ENCODE measurements at places on chromosomes 6 and 20.

GRCh38 chr6:50187351-50187921, 137.7 kb upstream of the DEFB112 start:
- DNase-seq = no peak

- DNase-seq = no peak
Observed at GRCh38 chr6:98877250-98877649, 42.9 kb downstream of the POU3F2 start.

GRCh38 chr6:22284666-22285065, 12.2 kb downstream of the PRL start:
- no peak for DNase-seq

DNA sequence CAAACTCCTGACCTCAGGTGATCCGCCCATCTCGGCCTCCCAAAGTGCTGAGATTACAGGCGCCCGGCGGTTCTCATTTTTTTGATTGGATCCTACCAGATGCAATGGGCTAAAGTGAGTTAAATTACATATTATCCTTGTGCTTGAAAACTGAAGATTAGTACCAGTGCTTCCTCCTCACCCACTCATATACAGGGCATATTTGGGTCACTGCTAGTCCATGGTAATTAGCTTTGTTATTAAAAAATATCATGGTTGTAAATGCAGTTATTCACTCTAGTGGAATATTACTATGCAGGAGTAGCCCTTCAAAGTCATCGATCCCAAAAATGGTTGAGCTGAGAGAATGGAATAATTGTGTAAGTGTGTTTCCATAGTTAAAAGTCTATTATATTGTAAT, 26.5 kb downstream of the ZNF292 start:
- no peak for DNase-seq

GRCh38 chr6:33567836-33568235, 12.2 kb downstream of the BAK1 start:
- no peak for DNase-seq
